ENCODE measurements at places on chromosomes 6 and 20. TPM values are rescaled to one million over a fixed set of nuclear protein-coding genes. Genes with fewer than 3 reads are reported as not detected.

GRCh38 chr6:1950631-1951030, 294.8 kb downstream of the GMDS start:
- H3K4me3 ChIP-seq, result no peak overlapping the region
- no peak overlapping the region for H3K27ac ChIP-seq

DNA sequence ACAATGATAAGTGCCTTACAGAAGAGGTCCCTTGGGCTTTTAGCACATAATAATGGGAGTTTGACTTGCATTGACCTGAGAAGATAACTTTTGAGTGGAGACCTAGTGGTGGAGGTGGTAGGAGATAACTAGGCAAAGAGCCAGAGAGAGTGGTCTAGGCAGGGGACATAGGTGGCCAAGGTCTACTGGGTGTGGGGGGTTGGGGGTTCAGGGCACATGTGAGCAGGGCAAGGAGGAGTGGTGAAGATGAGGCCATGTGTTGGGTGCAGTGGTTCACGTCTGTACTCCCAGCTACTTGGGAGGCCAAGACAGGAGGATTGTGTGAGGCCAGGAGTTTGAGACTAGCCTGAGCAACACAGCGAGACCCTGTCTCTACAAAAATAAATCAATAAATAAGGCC, 74.3 kb upstream of the CTNNBL1 start:
- no peak overlapping the region for H3K27ac ChIP-seq
- no peak overlapping the region for H3K4me3 ChIP-seq
- no peaks in the 10 kb centered on the region for H3K36me3 ChIP-seq
- H3K4me1 ChIP-seq, result no peaks in the 10 kb centered on the region

The NANP gene
- 10.4 TPM for total RNA-seq

DNA sequence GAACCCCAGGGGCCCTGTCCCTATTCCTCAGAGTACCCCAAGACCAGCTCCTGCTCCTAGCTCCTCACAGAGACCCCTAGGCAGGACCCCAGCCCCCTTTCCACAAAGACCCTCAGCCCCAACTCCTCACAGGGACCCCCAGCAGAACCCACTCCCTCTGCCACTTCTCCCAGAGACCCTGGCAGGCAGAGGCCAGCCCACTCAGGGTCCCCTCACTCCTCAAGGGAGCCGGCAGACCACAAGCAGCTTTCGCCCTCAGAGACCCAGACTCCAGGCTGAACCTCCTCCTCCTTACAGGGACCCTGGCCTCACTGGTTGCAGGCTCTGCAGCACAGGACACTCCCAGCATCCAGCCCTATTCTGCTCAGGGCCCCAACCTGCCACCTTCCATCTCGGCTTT, 575 bp downstream of the SLC44A4 start:
- no peaks in the 10 kb centered on the region for H3K4me1 ChIP-seq
- H3K27me3 ChIP-seq, result no peaks in the 10 kb centered on the region
- DNase-seq, result no peak
- no peak overlapping the region for H3K27ac ChIP-seq
- H3K36me3 ChIP-seq, result peaks cover 20% of the 10 kb centered on the region

- peak overlapping the region; percentile 74 for H3K4me3 ChIP-seq
- no peaks in the 10 kb centered on the region for H3K36me3 ChIP-seq
- DNase-seq, result peak; percentile 85
- H3K27ac ChIP-seq, result no peak overlapping the region
- H3K4me1 ChIP-seq, result peaks cover 2% of the 10 kb centered on the region
These were observed 3.7 kb upstream of the OLIG3 start for GRCh38 chr6:137497721-137498463.

The CD83 gene
- 3.0 TPM for total RNA-seq

- no peak overlapping the region for H3K4me3 ChIP-seq
- peak; percentile 8 for DNase-seq
- H3K36me3 ChIP-seq, result no peaks in the 10 kb centered on the region
- no peak overlapping the region for H3K27ac ChIP-seq
- H3K27me3 ChIP-seq, result no peaks in the 10 kb centered on the region
These were observed 410.5 kb downstream of the QKI start for GRCh38 chr6:163825033-163825432.

GRCh38 chr20:3927486-3928291, 38.5 kb downstream of the PANK2 start:
- no peak overlapping the region for H3K4me3 ChIP-seq
- peak; percentile 61 for DNase-seq
- H3K4me1 ChIP-seq, result peaks cover 4% of the 10 kb centered on the region
- no peaks in the 10 kb centered on the region for H3K27me3 ChIP-seq

The SNRNP48 gene
- 19.5 TPM for total RNA-seq

DNA sequence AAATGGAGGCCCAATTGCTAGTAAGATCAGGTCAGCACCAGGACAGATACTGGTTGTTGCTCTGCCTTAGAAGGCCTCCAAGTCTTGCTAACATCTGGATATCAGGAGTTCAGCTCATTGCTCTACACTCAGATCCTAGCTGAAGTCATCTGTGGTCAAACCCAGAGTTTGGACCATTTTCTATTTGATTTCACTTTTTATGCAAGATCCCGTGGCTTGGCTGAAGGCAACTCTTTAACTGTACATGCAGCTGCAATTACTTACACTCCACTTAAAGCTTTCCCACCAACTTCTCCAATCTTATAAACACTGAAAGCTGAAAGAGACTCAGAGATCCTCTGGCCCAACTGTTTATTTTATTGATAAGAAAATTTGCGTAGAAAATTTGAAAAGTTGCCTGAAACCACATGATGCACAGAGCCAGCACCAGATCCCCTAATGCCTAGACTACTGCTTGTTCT, 2.7 kb downstream of the SLC17A2 start:
- no peak overlapping the region for H3K4me3 ChIP-seq
- no peaks in the 10 kb centered on the region for H3K27me3 ChIP-seq
- H3K27ac ChIP-seq, result no peak overlapping the region
- no peaks in the 10 kb centered on the region for H3K4me1 ChIP-seq
- H3K36me3 ChIP-seq, result no peaks in the 10 kb centered on the region

The LBP gene
- total RNA-seq, result 0.18 TPM

The PRICKLE4 gene
- 2.3 TPM for total RNA-seq

DNA sequence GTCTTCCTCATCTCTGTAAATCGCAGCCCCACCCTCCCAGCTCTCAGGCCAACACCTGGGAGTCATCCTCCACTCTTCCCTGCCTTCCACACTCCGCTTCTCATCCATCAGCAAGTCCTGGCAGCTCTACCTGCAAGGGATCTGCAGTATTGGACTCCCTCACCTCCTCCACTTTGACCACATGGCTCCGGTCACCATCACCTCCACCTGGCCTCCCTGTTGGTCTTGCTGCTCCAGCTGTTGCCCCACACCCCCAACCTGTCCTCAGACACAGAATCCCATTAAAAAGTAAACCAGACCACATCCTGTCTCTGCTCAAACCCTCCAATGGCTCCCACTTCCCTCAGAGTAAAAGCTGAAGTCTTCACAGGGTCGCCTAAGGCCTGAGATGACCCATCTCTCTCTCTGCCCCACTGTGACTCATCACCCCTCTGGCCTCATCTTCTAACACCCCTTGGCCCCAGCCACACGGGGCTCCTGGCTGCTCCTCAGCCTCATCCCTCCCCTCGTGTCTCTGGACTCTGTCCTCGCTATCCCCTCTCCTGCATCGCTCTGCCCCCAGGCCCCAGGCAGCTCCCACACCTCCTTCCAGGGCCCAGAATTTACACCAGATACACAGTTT, 185.1 kb upstream of the SULF2 start:
- no peaks in the 10 kb centered on the region for H3K36me3 ChIP-seq
- no peak for DNase-seq
- no peaks in the 10 kb centered on the region for H3K4me1 ChIP-seq
- no peaks in the 10 kb centered on the region for H3K27me3 ChIP-seq

DNA sequence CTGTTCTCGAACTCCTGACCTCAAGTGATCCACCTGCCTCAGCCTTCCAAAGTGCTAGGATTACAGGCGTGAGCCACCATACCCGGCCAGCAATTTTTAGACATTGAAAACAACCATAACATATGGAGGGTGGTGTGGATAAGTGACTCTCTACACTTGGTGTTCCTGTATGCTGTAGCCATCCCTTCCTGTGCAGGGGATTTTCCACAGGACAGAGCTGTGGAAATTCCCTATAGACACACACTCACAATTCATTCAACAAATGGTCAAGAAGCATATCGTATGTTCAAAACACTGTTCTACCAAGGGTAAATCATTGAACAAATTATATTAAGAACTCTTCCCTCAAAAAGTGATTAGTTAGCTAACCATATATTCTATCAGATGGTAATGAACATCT, 6.3 kb downstream of the BTN2A1 start:
- no peaks in the 10 kb centered on the region for H3K4me1 ChIP-seq
- no peaks in the 10 kb centered on the region for H3K27me3 ChIP-seq
- DNase-seq, result no peak
- no peak overlapping the region for H3K4me3 ChIP-seq

The ZNF391 gene
- total RNA-seq, result 9.2 TPM

GRCh38 chr6:108546079-108547049, 14.4 kb upstream of the FOXO3 start:
- H3K27ac ChIP-seq, result no peak overlapping the region
- no peaks in the 10 kb centered on the region for H3K4me1 ChIP-seq
- no peaks in the 10 kb centered on the region for H3K36me3 ChIP-seq

The SYNDIG1 gene
- 1.9 TPM for total RNA-seq

- H3K36me3 ChIP-seq, result no peaks in the 10 kb centered on the region
- H3K27ac ChIP-seq, result no peak overlapping the region
- no peak for DNase-seq
- no peaks in the 10 kb centered on the region for H3K4me1 ChIP-seq
These were observed 276.7 kb downstream of the PLCB1 start for GRCh38 chr20:8408587-8409307.

DNA sequence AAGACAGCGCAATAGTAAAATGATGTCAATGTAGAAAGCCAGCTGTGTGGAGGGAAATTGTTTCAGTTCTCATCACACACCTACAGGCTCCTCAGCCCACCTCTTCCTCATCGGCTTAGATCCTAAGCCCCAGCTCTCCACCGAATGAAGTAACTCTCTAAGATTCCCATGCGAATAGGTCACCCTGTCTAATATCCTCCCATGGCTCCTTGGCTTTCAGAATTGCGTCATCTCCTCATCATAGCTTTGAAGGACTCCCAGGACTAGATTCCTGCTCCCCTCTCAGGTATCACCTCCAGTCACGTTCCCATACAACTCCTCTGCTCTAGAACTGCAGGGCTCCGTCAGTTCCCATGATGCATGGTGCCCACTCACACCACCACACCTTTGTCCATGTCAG, 16.2 kb upstream of the SLC22A16 start:
- H3K4me3 ChIP-seq, result no peak overlapping the region
- H3K4me1 ChIP-seq, result peaks cover 8% of the 10 kb centered on the region
- H3K27me3 ChIP-seq, result no peaks in the 10 kb centered on the region
- no peak for DNase-seq
- H3K36me3 ChIP-seq, result no peaks in the 10 kb centered on the region

DNA sequence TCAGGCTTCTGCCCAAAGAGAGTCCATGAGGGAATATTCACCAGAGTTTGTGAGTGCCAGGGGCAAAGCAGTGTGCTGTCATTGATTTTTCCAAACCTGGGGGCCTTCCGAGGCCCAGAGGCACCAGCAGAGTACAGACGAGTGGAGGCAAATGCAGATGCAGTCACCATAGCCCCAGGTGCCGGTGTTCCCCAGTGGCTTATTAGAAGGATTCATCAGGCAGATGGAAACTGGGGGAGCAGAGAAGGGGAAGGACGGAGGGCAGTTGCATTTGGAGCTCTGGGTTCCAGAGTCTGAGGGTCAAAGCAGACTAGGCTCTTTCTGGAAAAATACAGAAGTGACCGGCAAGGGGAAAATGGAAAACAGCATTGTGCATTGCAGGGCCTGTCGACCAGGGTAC, 184.2 kb downstream of the ANKRD60 start:
- DNase-seq, result no peak
- H3K4me3 ChIP-seq, result no peak overlapping the region
- H3K27ac ChIP-seq, result no peak overlapping the region
- H3K36me3 ChIP-seq, result no peaks in the 10 kb centered on the region

The SNX21 gene
- total RNA-seq, result 12.8 TPM

DNA sequence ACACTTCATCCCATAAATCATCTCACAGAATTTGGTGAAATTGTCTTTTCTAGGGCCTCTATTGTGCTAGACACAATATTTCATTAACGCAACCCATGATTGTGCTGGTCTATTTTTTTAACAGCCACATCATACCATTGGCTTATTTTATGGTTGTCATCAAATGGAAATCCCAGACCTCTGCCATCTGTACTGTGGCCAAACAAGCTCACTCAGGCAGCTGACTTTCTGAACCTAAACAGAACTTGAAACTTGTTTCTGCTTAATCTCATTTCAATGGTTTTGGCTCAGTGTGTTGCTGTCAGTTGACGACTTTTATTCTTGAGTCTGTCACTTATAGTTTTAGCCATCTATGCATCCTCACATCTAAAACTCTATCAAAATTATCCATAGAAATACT, 111.8 kb downstream of the HAO1 start:
- no peaks in the 10 kb centered on the region for H3K27me3 ChIP-seq
- DNase-seq, result no peak
- no peak overlapping the region for H3K4me3 ChIP-seq
- H3K4me1 ChIP-seq, result no peaks in the 10 kb centered on the region
- no peak overlapping the region for H3K27ac ChIP-seq

GRCh38 chr6:106959985-106960384, 14.5 kb downstream of the CD24 start:
- no peaks in the 10 kb centered on the region for H3K36me3 ChIP-seq
- no peaks in the 10 kb centered on the region for H3K27me3 ChIP-seq
- H3K4me3 ChIP-seq, result no peak overlapping the region

DNA sequence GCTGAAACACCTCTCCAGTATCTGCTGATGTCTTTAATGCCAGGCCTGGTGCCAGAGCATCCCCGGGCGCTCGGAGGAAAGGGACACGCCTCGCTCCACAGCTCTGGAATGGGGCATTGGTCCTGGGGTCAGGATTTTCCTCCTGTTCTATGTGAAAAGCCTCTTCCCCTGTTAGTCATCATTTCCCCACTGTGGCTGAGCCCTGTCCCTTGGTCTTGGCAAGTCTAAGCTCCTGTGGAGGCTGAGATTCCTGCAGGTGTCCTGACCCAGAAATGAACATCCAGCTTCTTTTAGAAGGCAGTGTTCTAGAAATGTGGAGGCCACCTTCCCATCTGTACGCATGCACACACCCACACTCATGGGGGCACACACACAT, 19.4 kb downstream of the SYNDIG1 start:
- no peak overlapping the region for H3K27ac ChIP-seq
- peak; percentile 22 for DNase-seq
- no peak overlapping the region for H3K4me3 ChIP-seq

- H3K36me3 ChIP-seq, result no peaks in the 10 kb centered on the region
- DNase-seq, result no peak
- H3K4me1 ChIP-seq, result no peaks in the 10 kb centered on the region
- no peak overlapping the region for H3K4me3 ChIP-seq
These were observed 199.0 kb downstream of the DLL1 start for GRCh38 chr6:170091639-170092579.

GRCh38 chr6:111747829-111748228, 125.4 kb downstream of the FYN start:
- no peak for DNase-seq
- H3K4me3 ChIP-seq, result no peak overlapping the region
- no peaks in the 10 kb centered on the region for H3K36me3 ChIP-seq
- no peaks in the 10 kb centered on the region for H3K4me1 ChIP-seq
- H3K27ac ChIP-seq, result peak overlapping the region; percentile 26
